Adrenal gland (tissue), 19 donors: ENCODE measurements at places on chromosomes 2 and 18. TPM values are rescaled to one million over a fixed set of nuclear protein-coding genes. Genes with fewer than 3 reads are reported as not detected.

DNA sequence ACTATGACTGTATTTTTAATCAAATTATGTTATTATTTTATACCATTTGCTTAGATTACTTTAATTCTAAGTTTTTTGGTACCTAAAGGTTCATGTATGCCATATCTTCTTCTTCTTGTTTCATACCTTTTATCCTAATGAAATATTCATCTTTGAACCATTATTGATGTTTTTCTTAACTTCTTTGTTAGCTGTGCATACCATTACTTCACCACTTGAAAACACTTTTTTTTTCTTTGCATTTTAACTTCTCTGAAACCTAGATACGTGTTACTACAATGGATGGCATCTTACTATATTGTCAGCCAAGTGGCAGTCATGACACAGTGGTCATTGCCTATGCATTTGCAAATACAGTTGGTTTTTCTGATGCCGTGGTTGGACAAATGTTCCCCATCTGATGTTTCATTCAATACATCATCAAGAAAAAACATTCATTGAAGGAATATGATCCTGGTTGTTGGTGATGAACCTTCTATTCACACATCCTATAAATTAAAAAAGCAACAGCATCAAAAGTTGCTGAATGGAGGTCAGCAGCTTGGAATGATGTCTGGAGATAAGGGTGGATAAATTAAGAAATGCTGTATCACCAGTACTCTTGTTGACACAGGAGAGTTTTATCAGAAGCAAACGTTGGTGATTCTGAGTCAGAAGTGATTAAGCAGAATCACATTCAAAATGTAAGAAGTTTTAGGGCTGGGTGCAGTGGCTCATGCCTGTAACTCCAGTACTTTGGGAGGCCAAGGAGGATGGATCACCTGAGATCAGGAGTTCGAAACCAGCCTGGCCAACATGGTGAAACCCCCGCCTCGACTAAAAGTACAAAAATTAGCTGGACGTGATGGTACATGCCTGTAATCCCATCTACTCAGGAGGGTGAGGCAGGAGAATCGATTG lies 7.4 kb downstream of the IL36A start:
- DNase-seq, result no peak

- no peak for DNase-seq
Measured at GRCh38 chr2:58341047-58341446, 99.9 kb upstream of the FANCL start.

DNA sequence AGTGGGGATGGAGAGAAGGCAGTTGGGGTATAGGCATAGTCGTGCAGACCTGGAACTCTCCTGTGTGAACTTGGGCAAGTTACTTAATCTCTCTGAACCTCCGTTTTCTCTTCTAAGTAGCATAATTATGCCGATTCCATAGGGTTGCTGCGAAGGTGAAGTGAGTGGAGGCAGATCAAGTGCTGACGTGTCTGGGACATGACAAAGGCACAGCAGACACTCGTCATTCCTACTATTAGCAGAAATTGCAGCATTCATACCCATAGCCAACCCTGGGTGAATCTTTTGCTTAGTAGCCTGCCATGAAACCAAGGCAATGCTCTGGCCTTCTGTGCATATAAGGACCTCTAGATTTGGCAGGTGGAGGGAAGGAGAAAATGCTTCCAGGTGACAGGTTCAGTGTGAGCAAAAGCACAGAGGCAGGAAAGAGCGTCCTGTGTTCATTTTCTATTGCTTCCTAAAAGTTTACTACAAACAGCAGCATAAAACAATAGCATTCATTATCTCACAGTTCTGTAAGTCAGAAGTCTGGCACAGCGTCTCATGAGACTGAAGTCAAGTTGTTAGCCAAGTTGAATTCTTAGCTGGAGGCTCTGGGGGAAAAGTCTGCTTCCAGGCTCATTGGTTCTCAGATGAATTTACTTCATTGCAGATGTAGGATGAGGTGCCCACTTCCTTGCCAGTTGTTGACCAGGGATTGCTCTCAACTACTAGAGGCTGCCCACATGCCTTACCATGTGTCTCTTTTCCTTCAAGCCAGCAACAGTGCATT lies 77.8 kb downstream of the CTIF start:
- DNase-seq, result no peak

GRCh38 chr18:56727399-56727798 lies 76.2 kb downstream of the WDR7 start:
- DNase-seq, result no peak

- no peak for DNase-seq
Measured at GRCh38 chr2:96685577-96686459, 43.3 kb downstream of the FER1L5 start.

DNA sequence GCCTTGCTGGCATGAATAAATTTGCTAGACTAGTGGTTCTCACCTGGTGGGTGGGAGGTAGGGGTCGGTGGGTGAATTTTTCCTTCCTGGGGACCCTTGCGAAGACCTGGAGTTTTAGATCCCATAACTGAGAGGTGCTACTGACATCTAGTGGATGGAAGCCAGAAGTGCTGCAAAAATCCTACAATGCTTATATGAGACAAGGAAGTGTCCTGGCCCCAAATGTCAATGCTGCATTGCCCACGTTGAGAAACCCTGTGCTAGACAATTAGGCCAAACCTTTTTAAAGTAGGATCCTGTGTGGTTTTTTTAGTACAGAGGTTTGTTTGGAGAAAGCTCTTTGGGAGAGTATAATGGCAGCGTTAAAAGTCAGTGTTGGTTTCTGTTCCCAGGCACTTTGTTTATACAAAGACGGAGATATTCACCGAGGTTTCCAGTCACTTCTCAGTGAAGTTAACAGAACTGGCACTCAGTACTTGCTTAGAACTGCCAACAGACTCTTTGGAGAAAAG lies 9.6 kb downstream of the SERPINB8 start:
- DNase-seq, result peak; percentile 41

DNA sequence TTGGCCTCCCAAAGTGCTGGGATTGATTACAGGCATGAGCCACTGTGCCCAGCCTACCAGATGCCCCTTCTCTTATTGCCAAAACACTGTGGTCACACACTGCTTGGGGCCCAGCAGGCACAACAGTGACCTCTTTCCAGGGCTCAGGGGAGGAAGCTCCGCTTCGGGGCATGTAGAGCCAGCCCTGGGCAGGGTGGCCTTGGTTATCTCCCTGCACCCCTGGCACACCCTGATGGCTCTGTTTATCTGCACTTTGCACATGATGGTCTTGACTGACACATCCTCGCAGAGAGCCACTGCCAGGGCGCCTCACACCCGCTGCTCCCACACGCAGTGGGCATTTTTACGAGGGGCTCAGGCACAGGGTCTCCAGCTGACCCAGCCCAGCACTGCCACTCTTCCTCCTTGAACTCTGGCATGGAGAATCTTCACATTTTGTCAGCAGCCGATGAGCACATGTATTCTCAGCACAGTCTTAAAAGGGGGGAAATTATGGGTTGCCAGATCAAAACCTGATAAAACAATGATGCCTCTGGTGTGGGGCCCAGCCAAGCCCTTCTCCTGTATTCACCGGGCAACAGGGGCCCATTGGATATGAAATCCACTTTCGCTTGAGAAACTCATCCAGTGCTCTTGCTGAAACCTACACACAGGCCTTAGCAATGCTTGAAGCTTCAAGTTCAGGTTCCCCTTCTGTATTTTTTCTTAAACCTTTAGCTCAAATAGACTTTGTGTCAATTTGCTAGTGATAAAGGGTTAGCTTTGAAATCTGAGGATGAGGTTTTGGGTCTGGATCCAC lies 5.9 kb downstream of the GYPC start:
- DNase-seq, result peak; percentile 37

DNA sequence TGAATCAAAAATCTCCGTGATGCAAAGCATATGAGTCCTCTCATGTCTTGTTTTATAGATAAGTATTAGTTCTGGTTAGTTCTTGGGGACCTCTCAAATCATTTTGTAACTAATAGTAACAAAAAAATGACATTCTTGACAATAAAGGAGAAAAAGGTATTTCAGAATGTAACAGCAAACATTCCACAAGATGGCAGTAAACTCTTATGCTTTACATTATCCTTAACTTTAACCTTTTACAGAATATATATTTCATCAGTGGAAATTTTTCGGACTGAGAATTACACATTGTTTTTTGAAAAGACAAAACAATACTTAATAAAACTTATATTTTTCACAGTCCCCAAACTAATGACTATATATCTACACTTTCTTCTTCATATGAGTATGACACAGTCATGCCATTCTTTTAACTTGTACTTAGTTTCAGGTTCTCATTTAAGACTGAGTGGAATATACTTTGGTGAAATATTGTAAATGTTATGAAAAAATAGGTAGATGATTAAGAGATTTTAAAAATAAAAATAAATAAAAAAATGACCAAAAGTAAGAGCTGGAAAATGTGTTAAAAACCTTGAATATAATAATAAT lies 142.9 kb upstream of the NXPH2 start:
- DNase-seq, result no peak

DNA sequence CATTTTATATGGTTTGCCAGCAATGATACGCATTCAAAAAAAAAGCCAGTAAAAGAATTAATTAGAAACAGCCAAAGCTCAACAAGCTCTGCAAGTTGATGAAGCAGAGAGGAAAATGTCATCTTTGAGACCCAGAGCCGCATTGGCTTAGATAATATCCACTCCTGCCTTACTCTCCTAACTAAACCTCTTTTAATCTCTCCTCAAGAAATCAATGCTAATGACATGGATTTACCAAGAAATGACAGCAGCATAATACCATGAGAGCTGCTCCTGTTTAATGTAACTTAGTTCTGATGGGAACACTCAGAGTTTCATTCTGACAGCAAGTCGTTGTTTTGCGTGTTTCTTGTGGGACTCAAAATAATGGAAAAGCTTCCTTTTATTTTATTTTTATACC lies 1099.4 kb upstream of the PIK3C3 start:
- DNase-seq, result no peak

GRCh38 chr2:104289651-104290565 lies 564.0 kb upstream of the POU3F3 start:
- DNase-seq, result no peak

DNA sequence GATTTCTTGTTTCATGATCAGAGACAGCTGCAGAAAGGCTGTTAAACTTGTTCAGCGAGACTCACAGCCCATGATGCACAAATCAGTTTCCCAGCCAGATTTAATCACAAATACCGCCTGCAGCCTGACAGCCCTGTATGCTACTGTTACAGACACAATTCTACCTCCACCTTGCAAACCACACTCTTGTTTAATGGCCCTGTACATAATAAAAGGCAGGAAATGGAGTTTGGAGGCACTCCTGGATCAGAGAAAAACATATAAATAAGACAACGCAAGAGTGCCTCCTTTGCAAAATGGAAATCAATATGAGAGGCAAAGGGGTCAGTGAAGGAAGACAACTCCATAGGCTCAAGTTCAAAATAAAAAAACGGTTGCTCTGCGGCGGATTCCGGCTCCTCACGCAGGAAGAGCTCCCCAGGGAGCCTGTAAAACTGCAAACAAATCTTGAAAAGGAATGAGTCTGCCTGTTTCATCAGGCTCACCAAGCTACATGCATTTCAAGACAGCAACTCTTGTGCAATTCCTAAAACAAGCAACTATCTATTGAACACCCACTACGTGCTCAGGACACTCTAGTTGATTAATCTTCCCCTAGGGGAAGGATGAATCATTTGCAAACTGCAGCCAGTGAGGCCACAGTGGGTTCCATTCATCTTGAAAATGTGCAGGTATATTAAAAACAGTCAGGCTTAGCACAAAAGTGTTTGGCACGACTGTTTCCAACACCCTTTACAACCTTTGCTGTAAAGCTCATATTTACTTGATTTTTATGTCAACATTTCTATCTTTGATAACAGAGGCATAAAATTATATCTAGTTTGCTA lies 37.5 kb downstream of the TBC1D8 start:
- no peak for DNase-seq

DNA sequence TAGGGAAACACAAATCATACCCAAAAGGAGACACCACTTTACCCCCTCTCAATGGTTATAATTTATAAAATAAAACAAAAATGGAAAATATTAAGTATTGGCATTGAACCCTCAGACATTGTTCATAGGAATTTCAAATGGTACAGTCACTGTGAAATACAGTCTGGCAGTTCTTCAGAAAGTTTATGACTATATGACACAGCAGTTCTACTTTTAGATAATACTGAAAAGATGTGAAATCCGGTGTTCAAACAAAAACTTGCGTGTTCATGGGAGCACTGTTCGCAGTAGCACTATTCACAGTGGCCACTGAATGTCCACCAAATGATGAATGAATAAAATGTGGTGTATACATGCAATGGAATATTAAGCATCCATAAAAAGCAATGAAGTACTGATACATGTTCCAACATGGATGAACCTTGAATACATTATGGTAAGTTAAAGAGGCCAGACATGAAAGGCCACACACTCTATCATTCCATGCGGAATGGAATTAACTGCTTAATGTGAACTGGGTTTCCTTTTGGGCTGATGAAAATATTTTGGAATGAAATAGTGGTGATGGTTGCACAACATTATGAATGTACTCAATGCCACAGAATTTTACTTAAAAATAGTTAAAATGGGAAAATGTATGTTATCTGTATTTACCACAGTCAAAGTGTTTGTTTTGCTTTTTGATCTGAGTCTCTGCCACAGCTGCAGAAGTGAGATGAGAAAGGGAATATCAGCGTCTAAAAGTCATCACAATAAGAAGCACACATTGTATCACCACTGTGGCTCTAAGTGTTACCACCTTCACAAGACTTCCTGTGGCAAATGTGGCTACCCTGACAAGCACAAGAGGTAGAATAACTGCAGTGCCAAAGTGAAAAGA lies 864.6 kb downstream of the SUCLG1 start:
- DNase-seq, result no peak

- DNase-seq, result peak; percentile 62
Measured at GRCh38 chr2:42040643-42041278, 7.1 kb upstream of the PKDCC start.

- DNase-seq, result no peak
Measured at GRCh38 chr2:46151577-46151976, 145.6 kb upstream of the EPAS1 start.

- DNase-seq, result no peak
Measured at GRCh38 chr2:134035605-134036370, 218.1 kb upstream of the MGAT5 start.

C1GALT1C1L gene
- 3.6 TPM for total RNA-seq

REG3G gene
- 10.1 TPM for total RNA-seq

HOXD13 gene
- total RNA-seq, result not detected

BARD1 gene
- total RNA-seq, result 3.1 TPM

COLEC12 gene
- 19.2 TPM for total RNA-seq

STEAP3 gene
- 8.1 TPM for total RNA-seq

SERPINB13 gene
- not detected for total RNA-seq

RSAD2 gene
- total RNA-seq, result 4.0 TPM

METAP1D gene
- total RNA-seq, result 21.8 TPM

STPG4 gene
- not detected for total RNA-seq

MOCOS gene
- total RNA-seq, result 27.0 TPM
